ENCODE measurements at places on chromosomes 6 and 20. TPM values are rescaled to one million over a fixed set of nuclear protein-coding genes. Genes with fewer than 3 reads are reported as not detected.

The GTSF1L gene
- total RNA-seq, result not detected

The LRRC1 gene
- 0.79 TPM for total RNA-seq

The EFCAB8 gene
- total RNA-seq, result 0.25 TPM

The TFAP2A gene
- not detected for total RNA-seq

The HLA-DMB gene
- 1.6 TPM for total RNA-seq

The C6orf58 gene
- total RNA-seq, result not detected

The GRM1 gene
- not detected for total RNA-seq

The CD93 gene
- total RNA-seq, result 0.30 TPM

The HNF4A gene
- total RNA-seq, result 0.11 TPM

The ZSCAN12 gene
- 2.8 TPM for total RNA-seq

The PTPRK gene
- total RNA-seq, result 17.5 TPM

The SLC35D3 gene
- not detected for total RNA-seq

The ASXL1 gene
- 138 TPM for total RNA-seq

The VSTM2L gene
- total RNA-seq, result 0.11 TPM

The LRRN4 gene
- total RNA-seq, result 0.11 TPM

The OR12D1 gene
- not detected for total RNA-seq

The DLK2 gene
- 5.0 TPM for total RNA-seq

The ZNF391 gene
- 2.5 TPM for total RNA-seq

The SLCO4A1 gene
- 49.3 TPM for total RNA-seq

The SIGLEC1 gene
- 0.05 TPM for total RNA-seq

The AIF1 gene
- 36.5 TPM for total RNA-seq

Measured in activated T-cell treated with anti-CD3 and anti-CD28 coated beads, Interleukin-2, amount 50 U/mL, for 4 hours (primary cell).